NCI-H226 (cell line): ENCODE measurements at places on chromosomes 11 and 22.

GRCh38 chr11:119445379-119445778, 22.4 kb upstream of the THY1 start:
- no peak for DNase-seq

DNA sequence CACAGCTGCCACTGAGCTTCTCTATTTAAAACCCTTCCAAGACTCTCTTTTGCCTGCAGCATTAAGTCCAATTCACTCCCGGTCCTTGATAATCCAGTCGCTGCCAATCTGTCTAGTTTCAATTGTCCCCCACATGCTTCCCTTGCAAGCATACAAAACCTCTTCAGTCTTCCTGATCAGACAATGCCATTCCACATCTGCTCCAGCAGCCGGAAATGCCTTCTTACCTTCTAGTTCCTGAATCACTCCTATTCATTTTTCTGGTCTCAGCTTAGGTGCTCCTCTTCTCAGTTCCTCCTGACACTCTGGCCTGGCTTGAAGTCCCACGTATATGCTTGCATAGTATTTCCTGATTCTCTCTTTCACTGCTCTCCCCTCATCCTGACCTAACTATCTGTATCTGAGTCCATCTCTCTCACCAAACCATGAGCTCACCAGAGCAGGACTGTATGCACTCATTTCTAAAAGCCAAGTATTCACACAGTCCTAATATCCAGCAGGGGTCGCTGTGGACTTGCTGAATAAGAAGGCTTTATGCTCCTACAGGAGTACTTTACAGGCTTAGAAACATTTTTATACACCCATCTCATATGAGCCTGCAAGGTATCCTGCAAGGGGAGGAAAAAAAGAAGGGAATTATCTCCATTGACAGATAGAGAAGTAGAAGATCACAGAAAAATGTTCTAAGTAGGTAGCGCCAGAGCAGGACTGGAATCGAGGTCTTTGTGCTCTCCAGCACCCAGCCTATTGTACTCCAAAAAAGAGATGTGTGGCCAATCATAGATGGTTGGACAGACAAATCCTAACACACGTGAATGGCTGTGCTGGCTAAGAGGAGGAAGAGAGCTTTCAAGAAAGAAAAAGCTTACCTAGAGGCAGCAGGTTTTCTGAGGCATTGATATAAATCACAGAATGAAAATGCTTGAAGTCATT, 19.2 kb downstream of the XRRA1 start:
- DNase-seq, result peak; percentile 63

DNA sequence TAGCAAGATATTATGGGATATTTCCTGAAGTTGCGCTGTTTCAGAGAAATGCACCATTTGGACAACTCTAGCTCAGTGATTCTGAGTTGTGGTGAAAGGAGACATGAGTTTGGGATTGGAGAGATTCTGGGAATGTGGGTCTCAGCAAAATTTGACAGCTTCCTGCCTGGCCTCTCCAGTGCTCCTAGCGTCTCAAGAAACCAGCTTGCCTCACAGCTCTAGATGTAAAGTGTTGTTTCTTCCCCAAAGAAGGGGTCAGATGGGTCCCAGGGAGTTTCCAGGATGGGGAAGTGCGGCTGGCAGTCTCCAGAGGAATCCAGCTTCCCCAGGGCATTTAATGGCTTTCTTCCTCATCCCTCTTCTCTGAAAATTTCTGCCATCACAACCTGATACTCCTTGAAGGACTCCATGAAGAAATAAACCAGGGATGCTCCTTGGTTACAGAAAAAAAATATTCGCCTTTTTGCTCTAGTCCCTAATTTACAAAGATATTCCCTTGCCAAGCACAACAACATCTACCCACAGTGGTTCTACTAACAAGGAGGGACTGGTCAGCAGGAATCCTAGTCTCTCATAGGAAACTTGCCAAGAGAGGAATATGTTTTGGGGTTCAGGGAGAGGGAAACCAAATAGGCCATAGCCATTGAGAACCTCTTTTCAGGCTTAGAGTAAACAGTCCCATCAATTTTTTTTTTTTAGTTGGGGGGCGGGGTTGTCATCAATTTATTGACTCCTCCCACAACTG, 185.4 kb upstream of the E2F8 start:
- DNase-seq, result no peak

DNA sequence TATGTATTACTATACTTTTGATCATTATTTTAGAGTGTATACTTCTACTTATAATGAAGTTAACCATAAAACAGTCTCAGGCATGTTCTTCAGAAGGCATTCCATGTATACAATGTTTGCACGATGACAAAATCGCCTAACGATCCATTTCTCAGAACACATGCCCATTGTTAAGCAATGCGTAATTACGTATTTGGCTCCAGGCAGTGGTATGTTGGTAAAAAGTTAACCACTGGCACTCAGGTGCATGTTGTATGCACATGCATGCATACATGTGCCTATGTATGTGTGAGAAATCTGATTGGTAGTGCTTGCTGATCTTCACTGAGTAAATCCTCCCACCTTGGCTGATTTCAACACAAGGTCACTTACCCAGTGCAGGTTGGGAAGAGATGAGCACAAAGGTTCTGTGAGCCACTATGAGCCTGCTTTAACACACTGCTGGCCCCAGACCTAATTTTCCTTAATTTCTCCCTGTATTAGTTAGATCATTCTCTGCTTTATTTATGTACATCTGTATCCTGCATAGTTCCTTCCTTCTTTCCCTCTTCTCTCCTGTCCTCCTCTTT, 164.6 kb downstream of the ARHGAP42 start:
- DNase-seq, result no peak

DNA sequence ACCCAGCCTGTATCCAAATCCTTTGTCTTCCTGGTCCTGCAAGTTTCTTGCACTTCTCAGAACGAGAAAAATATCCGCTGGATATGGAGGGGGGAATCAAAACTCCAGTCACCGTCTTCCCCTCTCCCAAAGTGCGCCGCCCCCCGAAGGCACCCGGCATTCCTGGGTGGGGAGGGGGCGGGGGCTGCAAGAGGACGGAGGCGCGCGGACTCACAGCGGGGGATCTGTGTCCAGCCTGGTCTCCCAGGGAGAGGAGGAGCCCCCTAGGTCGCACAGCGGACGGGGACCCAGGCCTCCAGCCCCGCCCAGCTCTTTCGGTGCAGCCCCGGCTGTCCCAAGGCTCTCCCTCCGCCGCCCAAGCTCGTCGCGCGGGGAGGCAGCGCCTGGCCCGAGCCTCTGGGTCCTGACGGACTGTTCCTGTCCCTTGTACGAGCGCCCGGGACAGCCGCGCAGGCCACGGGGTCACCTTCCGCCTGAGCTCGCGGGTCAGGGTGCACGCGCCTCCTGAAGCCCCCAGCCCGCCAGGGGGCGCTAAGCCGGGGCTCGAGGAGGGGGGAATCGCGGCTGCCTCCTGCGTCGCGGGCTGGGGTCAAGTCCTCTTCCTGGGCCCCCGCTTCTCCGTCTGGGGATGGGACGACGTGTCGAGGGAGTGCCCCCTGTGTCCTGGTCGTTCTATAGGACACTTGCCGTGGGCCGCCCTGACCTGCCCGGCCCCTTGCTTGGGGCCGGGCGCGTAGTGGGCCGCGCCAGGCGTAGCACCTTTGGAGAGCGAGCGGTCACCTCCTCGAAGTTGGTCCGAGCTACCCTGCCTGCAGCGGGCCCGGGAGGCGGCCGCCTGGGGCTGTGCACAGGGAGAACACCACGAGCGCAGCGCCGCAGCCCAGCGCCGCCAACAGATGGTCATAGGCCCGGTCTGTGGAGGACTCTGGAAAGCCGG, 2.4 kb upstream of the WNT11 start:
- DNase-seq, result peak; percentile 30

DNA sequence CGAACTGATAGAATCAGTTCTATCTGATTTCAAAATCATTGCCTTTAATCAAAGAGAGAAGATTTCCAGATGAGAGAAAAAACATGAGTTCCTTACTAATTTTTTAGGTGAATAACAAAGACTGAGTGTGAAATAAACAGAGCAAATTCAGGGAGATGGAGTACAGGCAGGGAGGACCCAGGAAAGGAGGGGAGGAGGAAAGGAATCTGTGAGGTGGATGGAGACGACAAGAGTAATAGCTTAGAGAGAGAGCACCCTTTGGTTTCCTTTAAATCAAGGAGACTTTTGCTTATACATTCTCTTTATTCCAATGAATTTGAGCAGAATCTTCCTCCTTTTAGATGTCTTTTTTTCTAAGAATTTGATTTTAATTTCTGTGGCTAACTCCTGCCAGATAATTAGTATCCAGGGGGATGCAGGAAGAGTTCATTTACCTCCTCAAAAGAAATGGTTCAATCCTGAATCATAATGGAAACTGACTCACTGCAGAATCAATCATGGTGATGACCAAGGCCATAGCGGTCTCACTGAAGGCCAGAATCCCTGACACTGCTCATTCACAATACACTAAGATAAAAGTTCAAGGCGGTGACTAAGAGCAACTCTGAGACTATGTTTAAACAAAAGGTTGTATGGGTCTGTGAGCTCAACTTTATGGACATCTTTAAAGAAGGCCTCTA, 234.0 kb upstream of the ZC3H12C start:
- peak; percentile 82 for DNase-seq

- no peak for DNase-seq
Measured at GRCh38 chr22:39494471-39495120, 7.5 kb upstream of the MIEF1 start.

GRCh38 chr11:15153231-15153630, 38.5 kb downstream of the INSC start:
- DNase-seq, result no peak

DNA sequence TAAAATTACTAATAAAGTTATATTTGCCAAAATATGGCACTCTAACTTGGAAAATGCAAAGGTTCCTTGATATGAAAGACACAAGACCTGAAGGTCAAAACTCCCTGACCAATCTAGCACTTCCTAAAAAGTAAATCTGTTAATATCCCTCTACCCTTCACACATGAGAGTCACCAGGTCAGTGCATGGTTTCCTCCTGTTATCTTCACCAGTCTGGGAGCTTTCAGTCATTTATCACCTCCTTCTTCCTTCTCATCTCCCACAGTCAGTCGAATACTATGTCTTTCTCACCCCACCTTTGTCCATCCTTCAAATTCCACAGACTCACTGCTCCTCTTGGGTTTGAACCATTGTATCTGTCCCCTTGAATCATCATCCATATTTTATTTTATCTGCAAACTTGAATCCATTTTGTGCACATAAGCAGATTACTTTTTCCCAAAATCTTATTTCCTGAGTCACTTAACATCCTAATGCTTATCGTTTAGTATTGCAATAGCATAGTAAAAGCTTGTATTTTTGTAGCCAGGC, 2.6 kb downstream of the HBE1 start:
- no peak for DNase-seq
